ENCODE measurements at places on chromosomes 11 and 22. TPM values are rescaled to one million over a fixed set of nuclear protein-coding genes. Genes with fewer than 3 reads are reported as not detected.

MUC2 gene
- total RNA-seq, result not detected

ADORA2A gene
- 1.0 TPM for total RNA-seq

LARGE1 gene
- total RNA-seq, result 15.1 TPM

SRSF8 gene
- total RNA-seq, result 37.4 TPM

MOGAT2 gene
- total RNA-seq, result not detected

LIF gene
- 0.12 TPM for total RNA-seq

C11orf21 gene
- 0.94 TPM for total RNA-seq

RASL10A gene
- total RNA-seq, result not detected

FOLR1 gene
- not detected for total RNA-seq

FOLR2 gene
- total RNA-seq, result not detected

PHF21B gene
- 0.04 TPM for total RNA-seq

METTL15 gene
- 5.3 TPM for total RNA-seq

NOX4 gene
- total RNA-seq, result not detected

IGF2 gene
- 35.3 TPM for total RNA-seq

OOSP2 gene
- total RNA-seq, result not detected

CHRM1 gene
- total RNA-seq, result not detected

C11orf86 gene
- total RNA-seq, result not detected

IL10RA gene
- 2.2 TPM for total RNA-seq

CCDC86 gene
- 20.8 TPM for total RNA-seq

SCGB1A1 gene
- 5.9 TPM for total RNA-seq

PRR33 gene
- total RNA-seq, result not detected

LMNTD2 gene
- 3.4 TPM for total RNA-seq

P2RY6 gene
- 1.3 TPM for total RNA-seq

OR52H1 gene
- total RNA-seq, result not detected

RPLP2 gene
- total RNA-seq, result 232 TPM
